PC-3 (cell line): ENCODE measurements at places on chromosomes 3 and 15. TPM values are rescaled to one million over a fixed set of nuclear protein-coding genes. Genes with fewer than 3 reads are reported as not detected.

The ZNF80 gene
- not detected in 2 replicates for total RNA-seq

The MITF gene
- 2.8 and 7.6 TPM in 2 replicates for total RNA-seq

The KPNA1 gene
- total RNA-seq: 64.3 and 76.7 TPM in 2 replicates

The MLF1 gene
- total RNA-seq: 11.9 and 15.6 TPM in 2 replicates

The OR5H15 gene
- not detected in 2 replicates for total RNA-seq

The INTS14 gene
- 19.5 and 23.8 TPM in 2 replicates for total RNA-seq

The FBXO40 gene
- total RNA-seq: not detected in 2 replicates

The OCA2 gene
- total RNA-seq: not detected in 2 replicates

The INKA1 gene
- 1.3 and 5.8 TPM in 2 replicates for total RNA-seq
